ENCODE measurements at places on chromosomes 4 and X.

DNA sequence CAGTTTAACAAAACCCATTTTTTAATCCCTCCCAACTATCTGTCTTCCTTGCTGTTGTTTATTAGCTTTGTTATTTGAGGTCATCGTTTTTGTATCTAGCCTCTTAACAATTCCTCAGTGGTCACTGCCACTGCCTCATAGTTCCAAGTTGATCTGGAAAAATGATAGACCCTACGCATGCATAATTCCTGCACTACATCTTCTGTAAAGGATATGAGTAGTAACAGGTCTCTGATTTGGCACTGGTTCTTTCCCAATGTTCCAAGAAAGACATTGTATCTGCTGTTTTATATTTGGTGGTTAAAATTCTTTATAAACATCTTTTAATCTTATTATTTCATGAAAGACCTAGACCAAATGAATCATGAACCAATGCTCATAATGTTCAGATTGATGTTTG lies 166.6 kb downstream of the ZNF330 start:
- no peak for DNase-seq

GRCh38 chr4:41802590-41802989 lies 54.1 kb upstream of the PHOX2B start:
- DNase-seq: no peak

- no peak for DNase-seq
These were observed 494.4 kb downstream of the KCNIP4 start for GRCh38 chr4:21454201-21454600.

GRCh38 chr4:84235126-84235944 lies 263.8 kb downstream of the NKX6-1 start:
- no peak for DNase-seq

- no peak for DNase-seq
These were observed 117.8 kb downstream of the SCD5 start for GRCh38 chr4:82680834-82681233.

GRCh38 chrX:139091878-139092277 lies 380.4 kb upstream of the FGF13 start:
- DNase-seq: no peak

DNA sequence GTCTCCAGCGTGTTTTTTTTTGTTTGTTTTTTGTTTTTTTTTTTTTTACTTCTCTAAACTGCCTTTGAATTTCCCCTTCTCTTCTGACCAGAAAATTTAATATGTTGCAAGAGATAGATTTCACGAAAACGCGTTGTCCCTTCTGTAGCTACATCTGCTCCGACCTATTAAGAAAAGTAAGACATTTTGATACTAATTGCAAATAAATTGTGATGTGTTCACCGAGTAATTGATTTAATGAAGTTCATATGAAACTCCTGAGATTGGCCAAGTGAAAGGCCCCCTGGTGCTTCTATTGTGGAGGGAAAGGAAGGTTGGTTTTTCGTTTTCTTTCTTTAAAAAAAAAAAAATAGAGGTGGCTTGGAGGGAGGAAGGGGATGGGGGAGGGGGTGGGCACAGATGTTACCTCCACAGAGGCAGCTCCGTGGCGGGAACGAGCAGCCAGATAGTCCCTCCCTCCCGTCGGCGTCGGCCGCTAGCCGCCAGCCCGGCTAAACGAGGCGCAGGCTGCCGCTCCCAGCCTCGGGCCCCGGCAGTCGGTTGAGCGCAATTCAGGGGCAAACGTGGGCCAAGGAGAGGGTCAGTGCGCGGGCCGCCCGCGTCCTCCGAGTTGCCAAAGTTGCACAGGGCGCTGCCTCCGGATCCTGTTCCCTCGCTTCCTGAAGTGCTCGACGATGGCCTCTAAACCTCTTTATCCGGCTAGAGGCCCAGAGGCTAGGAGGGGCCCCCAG lies 139.1 kb upstream of the ZIC3 start:
- DNase-seq: no peak

DNA sequence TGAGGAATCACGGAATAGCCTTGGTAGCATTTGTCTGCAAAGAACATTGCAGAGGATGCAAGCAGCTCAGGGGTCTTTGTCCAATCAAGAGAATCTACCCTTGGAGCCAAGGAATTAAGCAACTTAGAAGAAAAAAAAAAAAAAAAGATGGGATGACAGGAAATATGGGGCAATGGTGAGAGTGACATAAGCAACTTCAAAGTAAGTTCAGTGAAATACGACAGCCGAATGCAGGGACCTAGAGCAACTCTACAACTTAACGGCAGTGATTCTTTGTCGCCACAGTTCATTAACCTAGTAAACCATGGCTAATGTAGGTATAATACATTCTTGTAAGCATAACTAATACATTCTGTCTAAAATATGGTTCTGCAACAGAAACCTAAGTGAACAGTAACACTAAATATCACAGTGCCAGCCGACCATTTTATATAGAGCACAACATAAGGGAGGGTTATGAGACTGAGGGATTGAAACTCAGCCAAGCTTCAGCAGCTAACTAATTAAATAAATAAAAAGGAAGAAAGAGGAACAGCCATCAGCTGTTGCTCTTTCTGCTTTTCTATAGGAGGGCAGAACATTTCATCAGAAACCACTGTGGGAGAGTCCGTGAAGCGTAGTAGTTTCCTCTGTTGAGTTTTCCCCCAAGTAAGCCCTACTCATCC lies 74.7 kb downstream of the PPARGC1A start:
- no peak for DNase-seq

- DNase-seq: no peak
These were observed 419.9 kb upstream of the NWD2 start for GRCh38 chr4:36824682-36825081.

DNA sequence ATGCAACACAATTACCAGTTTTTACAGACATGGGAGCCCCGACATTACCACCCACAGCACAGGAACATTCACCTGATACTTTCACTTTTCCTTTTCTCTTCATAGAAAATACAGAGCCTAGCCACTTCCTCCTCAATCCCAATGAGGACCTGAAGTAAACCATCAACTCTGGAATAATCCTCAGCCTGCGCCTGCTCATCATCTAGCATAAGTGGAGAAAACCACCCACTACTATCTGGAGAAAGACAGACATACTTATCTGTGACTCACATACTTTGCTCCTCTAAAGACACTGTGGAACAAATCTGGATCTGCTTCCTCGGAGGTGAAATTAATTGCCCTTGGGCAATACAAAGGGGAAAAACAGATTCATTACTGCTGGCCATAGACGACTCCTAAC lies 47.8 kb downstream of the ZCCHC13 start:
- DNase-seq: no peak

- no peak for DNase-seq
These were observed 125.9 kb downstream of the SHISA3 start for GRCh38 chr4:42523066-42523718.

DNA sequence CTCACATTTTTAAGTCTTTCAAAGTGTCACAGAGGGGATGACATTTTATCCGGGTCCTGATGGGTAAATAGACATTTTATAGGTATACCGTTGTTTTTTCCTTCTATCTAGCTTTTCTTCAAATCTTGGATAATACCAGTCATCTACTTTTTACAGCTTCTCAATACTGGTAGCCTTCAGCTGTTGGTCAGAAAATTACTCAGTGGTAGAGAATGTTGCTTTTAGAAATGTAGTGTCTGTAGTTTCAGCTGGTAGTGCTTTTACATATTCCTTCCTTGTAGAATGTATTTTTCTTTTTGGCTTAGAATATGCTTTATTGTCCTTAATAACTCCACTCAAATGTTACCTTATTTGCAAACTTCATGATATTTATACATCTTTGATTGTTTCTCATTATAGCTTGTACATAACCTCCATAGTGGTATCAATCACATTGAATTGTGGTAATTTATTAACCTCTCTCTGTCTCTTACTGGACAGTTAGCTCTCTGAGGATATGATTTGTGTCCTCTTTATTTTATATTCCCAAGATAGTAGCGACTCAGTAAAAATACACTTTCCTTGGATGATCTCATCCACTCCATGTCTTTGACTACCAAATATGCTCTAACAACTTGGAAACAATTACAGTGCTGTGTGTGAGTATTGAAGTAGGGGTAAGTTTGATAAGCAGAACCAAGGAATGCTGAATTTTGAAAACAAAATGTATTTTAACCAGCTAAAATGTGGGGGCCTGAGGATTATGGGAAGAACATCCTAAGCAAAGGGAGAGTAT lies 53.8 kb downstream of the RAP1GDS1 start:
- no peak for DNase-seq

- DNase-seq: no peak
These were observed 274.5 kb downstream of the GPAT3 start for GRCh38 chr4:83810428-83810827.

DNA sequence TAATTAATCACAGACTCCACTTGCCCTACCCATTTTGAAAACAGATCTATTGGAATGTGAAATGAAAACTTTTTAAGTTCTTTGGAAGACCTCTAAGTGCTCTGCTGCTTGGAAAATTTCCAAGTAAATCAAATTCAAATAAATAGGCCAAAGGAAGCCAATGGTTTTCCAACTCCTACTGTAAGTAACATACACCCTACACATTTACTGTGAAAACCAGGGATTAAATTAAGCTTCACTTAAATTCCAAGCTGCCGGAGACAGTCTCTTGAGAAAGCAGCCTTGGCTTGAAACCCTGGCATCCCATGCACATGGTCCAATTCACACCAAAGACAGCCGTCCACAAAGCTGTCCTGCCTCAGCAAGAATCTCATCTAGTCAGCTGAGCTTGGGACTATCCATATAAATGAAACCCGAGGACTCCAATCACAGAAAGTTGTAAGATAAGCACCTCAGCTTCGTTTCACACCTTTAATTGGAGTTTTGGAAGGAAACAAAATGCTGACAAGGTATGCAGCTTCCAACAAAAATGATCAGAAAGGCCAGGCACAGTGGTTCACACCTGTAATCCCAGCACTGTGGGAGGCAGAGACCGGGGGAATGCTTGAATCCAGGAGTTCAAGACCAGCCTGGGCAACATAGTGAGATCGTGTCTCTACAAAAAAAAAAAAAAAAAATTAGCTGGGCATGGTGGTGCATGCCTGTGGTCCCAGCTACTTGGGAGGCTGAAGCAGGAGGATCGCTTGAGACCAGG lies 88.6 kb downstream of the APBB2 start:
- no peak for DNase-seq

- DNase-seq: no peak
These were observed 95.6 kb downstream of the PHKA2 start for GRCh38 chrX:18888281-18888680.

GRCh38 chrX:5015451-5015850 lies 1213.2 kb downstream of the NLGN4X start:
- DNase-seq: no peak

DNA sequence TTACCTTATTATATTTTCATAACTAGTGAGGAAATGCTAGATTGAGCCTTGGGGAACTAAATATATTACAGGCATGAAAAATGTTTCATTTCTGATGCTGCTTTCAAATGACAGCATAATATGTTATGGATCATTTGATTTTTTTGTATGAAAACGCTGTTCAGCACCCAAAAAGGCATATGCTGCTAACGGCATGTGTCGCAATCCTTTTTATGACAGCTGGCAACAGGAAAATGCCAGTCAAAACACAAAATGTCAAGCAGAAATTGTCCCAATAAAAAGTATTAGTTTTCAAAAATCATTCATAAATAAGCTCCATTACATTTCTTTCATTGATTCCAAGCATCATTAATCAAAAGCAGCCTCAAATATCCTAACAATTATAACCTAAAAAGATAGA lies 1244.5 kb downstream of the PCDH7 start:
- DNase-seq: no peak

GRCh38 chr4:10753856-10754402 lies 69.4 kb upstream of the CLNK start:
- DNase-seq: no peak

- peak; percentile 82 for DNase-seq
These were observed at the start of gene CEP135 for GRCh38 chr4:55948726-55949481. Gene CEP135 (plus strand): TSS chr4:55948945. CDS start chr4:55952131, 3,186 bp downstream.

GRCh38 chr4:184344899-184345572 lies 127.4 kb upstream of the ENPP6 start:
- DNase-seq: no peak

DNA sequence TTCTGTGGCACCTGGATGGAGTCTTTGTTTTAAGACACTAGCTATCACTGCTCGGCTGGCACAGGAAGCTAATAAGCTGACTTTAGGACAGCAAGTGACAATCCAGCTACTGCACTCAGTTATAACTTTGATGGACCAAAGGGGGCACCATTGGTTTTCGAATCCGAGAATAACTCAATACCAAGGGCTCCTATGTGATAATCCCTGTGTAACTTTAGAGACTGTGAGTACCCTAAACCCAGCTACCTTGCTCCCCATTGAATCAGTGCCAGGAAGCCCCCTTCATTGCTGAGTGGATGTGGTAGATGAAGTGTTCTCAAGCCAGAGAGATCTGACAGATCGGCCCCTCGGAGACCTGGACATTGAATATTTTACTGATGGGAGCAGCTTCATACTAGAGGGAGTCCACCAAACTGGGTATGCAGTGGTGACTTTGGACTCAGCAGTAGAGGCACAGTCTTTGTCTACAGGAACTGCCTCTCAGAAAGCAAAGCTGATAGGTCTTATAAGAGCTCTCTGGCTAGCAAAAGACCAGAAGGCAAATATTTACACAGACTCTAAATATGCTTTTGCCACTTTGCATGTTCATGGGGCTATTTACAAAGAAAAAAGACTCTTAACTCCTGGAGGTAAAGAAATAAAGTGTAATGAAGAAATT lies 35.5 kb upstream of the UGT2B7 start:
- no peak for DNase-seq

DNA sequence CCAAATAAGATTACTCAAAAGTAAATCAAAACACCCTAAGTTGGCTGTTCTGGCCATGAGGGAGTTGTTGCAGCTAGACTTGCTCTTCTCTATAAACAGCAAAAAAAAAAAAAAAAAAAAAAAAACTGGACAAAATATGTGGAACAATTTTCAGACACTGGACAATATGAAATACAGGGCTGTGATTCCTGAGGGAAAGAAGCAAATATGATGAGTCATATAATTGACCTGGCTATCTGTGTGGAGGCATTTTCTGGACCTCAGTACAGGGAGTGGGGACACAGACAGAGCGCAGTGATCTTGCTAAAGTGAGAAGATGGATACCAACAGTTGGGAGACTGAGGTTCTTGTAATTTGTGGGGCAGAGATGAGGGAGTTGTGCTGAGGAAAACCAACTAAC lies 192.0 kb upstream of the HAND2 start:
- DNase-seq: no peak

DNA sequence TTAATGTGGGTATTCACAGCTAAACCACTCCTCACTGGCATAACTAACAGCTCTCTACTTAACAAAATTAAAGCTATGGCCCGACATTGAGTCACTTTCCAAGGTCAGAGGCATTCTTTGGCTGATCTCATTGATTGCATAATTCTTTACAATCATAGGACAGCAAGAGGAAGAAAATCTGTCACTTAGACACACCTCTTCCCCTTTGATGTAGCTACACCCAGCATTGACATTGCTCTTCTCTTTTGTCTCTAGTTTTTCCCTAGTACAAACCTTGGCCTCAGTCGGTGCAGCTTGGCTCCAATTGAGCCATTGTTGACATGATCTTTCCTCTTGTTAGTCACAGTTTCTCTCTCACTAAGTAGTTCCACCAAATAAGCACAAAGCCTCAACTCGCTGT lies 313.3 kb upstream of the ACTRT1 start:
- no peak for DNase-seq

DNA sequence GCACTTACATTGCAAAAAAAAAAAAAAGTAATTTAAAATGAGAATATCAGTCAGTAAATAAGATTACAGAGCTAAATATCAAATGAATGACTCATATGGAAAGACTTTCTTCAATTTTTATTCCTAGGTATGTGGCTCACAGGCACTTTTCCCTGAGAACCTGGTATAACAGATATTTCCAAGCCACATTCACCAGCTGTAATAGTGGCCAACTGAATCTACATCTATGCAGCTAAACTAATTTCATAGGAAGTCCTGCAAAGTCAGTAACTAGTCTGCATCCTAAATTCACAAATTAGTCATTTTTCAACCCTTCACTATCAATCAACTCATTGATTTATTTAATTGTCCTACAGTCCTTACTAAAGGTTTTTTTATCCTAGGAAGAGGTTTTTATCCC lies 5.6 kb downstream of the PDE5A start:
- no peak for DNase-seq
